ENCODE measurements at places on chromosomes 13 and 19.

GRCh38 chr13:110001670-110002275 lies 215.4 kb upstream of the IRS2 start:
- no peak for DNase-seq

- DNase-seq = no peak
Measured at GRCh38 chr13:113044391-113045114, 61.0 kb upstream of the F7 start.

GRCh38 chr19:2540646-2541454 lies 64.9 kb downstream of the GADD45B start:
- DNase-seq = no peak

GRCh38 chr19:10269333-10270179 lies 1.4 kb upstream of the ICAM1 start:
- peak; percentile 79 for DNase-seq

DNA sequence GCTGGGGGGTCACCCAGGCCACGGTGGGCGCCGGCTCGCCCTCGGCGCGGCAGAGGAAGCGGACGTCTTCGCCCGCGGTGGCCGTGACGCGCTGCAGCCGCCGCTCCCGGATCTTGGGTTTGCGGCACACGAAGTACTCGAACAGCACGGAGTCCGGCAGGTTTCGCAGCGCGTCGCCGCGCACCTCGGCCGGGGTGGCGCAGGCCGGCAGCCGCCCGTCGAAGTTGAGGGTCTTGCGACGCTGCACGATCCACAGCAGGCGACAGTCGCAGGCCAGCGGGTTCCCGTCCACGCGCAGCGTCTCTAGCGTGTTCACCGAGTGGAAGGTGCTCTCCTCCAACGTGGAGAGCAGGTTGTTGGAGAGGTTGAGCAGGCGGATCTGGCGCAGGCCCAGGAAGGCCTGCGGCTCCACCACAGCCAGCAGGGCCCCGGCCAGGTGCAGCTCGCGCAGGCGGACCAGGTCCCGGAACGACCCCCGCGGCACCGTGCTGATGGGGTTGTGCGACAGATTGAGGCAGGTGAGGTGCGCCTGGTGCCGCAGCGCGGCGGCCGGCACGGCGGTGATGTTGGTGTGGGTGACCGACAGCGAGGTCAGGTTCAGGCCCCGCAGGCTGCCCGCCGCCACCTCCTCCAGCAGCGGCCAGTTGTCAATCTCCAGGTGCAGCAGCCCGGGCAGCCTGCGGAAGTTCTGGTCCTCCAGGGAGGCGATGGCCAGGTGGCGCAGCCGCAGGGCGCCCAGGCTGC lies 8.6 kb upstream of the PEAK3 start:
- DNase-seq = peak; percentile 66

DNA sequence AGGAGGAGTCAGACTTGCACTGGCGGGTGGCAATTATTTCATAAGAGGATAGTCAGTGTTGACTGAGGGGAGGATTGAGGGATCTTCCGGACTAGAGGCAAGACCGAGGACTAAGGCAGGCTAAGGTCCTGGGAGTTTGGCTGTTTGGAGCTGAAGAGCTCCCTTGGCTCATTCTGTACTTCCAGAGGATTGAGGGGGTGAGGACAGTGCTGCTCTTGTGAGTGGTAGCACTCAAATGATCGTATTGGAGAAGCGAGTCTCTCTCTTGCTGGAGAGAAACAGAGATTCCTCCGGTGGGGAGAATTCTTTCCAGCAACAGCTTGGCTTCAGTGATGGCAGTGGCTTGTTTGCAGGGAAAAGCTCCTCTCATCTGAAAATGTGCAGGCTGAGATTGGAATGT lies 47.1 kb downstream of the ING1 start:
- DNase-seq = no peak

DNA sequence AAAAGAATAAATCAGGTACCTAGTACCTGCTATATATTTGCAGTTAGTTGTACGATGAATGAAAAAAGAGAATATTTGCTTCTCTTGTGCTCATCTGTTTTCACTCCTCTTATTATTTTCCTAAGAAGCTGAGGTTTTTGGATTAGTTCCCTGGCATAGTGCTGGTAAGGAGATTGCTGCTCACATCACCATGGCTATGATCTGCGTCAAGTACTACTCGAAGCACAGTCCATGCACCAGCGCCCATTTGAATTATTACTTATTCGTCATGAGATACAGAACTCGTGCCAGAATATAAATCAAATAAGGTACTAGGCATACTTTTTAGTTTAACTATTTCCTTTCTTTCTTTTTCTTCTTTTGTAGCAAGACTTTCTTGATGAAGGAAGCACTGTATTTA lies 7.1 kb downstream of the SERTM1 start:
- DNase-seq = no peak

- DNase-seq = no peak
Measured at GRCh38 chr13:21138561-21138960, 37.8 kb downstream of the SKA3 start.

- DNase-seq = no peak
Measured at GRCh38 chr13:74920361-74920760, 561.6 kb downstream of the TBC1D4 start.

DNA sequence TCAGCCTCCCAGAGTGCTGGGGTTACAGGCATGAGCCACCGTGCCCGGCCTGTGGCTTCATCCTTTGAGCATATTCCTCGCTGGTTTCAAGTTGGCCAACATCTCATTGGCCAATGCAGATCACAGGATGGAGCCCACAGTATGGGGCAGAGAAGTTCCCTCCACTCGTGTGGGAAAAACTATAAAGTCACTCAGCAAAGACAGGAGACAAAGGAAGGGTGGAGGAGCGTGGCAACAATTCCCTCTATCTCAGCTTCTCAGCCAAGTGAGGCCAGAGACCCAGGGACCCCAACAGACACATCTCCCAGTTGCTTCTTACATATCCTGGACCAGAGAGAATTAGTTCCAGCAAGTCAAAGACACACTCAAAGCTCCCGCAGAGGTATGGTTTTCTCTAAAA lies 184.6 kb upstream of the SOX1 start:
- DNase-seq = no peak

GRCh38 chr13:30346153-30346788 lies 38.9 kb upstream of the KATNAL1 start:
- DNase-seq = peak; percentile 23

GRCh38 chr13:22111152-22111783 lies 440.4 kb downstream of the FGF9 start:
- DNase-seq = no peak

DNA sequence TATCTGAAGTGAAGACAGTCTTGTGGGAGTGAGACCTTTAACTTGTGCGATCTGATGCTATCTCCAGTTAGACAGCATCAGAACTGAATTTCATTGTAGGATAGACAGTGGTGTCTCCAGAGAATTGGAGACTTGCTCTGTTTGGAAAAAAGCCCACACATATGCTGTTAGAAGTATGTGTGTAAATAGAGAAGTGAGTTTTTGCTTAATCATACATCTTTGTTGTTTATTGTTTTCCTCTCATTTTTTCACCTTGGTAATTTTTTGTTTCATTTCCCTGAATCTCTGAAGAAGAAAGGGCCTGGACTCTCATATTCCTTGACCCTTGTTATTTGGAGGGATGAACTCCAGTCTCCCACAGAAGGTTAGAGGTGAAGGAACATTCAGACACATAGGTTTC lies 21.8 kb downstream of the FPR3 start:
- no peak for DNase-seq

DNA sequence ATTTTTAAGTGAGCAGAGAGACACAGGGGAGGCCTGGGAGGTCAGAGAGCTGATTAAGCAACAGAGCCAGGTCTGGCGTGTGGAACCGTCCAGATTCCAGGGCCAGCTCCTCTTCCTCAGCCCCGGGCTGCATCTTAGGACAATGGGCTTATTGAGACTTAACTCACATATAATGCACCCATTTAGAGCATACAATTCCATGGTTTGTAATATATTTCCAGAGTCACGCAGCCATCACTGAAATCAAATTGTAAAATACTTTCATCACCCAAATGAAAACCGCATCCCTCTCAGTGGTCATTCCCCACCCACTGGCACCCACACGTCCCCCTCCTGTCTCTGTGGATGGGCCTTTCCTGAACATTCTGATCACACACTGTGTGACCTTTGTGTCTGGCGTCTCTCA lies 2.1 kb upstream of the HMG20B start:
- DNase-seq = no peak

GRCh38 chr13:51221674-51222036 lies 543 bp upstream of the FAM124A start:
- DNase-seq = no peak

GRCh38 chr19:23070353-23071146 lies 46.3 kb upstream of the ZNF730 start:
- DNase-seq = peak; percentile 45

- peak; percentile 70 for DNase-seq
Measured at GRCh38 chr19:3276341-3276799, 51.9 kb downstream of the CELF5 start.

- DNase-seq = no peak
Measured at GRCh38 chr19:45418802-45419201, 4.9 kb downstream of the ERCC1 start.

DNA sequence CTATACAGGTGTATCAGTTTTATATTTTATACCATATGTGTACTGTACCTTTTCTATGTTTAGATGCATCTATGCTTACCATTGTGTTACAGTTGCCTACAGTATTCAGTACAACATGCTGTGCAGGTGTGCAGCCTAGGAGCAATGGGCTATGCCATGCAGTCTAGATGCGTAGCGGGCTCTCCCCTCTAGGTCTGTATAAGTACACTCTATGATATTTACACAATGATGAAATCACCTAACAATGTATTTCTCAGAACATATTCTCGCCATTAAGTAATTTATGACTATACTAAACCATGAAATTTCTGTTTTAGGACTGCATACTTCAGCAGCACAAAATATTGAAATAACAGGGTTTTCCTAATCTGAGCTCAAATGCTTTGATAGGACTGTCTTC lies 179.6 kb downstream of the RFC3 start:
- no peak for DNase-seq

- DNase-seq = no peak
Measured at GRCh38 chr19:5719274-5719960, 529 bp downstream of the LONP1 start.

GRCh38 chr19:2803486-2804155 lies 16.0 kb upstream of the ZNF554 start:
- DNase-seq = no peak

DNA sequence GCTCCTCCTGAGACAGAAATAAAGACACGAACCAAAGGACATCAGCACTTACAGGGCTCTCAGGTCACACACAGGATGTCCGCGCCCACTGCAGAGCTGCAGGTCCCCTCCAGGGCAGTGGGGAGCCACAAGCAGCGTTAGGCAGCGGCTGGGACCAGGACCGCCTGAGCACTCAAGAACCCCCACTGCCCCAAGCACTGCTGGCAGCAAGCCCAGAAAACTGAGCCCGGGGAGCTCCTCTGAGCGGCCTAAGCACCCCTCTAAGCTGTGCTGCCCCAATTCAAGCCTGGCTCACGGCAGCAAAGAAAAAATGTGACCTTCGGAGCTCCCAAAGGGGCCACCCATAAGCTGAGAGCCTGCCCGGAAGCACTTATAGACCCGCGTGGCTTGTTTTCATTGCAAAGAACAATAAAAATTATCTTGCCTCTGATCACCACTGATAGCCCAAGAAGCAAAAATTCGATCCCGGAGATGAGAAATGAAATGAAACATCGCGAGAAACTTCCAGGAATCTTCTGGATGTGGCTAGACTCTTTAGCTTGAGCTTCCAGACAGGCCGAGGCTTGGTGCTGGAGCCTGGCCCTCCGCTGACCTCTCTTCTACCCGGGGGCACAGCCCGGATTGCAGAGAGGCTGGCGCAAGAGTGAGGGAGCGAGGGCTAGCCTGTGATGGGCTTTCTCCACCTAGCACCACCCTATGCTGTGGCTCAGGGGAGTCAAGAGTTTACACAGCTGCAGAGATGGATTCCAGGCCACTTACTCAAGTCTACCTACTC lies 6.3 kb downstream of the DPP9 start:
- DNase-seq = no peak

GRCh38 chr13:54383604-54384003 lies 1355.0 kb downstream of the OLFM4 start:
- no peak for DNase-seq

DNA sequence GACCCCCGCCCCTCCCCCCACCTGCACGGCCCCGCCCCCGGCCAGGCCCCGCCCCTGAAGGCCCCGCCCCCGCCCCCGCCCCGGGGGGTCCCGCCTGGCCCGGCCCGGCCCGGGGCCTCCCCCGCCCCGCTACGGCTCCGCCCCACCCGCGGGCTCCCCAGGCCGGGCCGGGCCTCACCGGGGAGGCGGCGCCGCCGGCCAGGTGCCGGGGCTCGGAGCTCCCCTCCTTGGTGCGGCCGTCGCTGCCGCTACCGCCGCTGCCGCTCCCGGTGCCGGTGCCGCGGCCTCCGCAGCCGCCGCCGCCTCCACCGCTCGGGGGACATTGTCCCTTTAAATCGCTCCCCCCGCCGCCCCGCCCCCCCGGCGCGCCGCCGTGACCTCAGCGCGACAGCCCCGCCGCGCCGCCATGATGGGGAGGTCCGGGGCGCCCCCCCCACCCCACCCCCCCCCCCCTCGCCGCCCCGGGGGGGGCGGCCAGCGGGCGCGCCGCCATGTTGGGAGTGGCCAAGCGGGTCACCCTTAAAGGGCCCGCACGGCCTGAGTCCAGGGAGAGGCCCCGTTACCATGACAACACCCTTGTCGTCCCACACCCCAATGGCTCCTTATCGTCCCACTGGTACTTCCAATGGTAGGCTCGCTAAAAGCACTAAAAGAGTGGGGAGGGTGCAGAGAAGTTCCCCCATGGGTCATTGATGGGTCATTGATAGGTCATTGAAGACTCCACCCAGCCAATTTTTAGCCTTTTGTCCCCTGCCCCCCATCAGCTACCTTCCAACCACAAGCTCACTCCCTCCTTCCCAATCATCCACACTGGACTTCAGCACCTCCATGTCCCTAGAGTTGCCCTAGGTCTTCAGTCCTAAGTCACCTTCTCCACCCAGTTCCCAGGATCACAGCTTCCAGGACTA lies at the start of gene WIZ:
WIZ (minus strand) TSS at position 337 of the 908 bp plus-strand sequence. CDS start 1,649 bp downstream, outside the sequence.
- peak; percentile 98 for DNase-seq

DNA sequence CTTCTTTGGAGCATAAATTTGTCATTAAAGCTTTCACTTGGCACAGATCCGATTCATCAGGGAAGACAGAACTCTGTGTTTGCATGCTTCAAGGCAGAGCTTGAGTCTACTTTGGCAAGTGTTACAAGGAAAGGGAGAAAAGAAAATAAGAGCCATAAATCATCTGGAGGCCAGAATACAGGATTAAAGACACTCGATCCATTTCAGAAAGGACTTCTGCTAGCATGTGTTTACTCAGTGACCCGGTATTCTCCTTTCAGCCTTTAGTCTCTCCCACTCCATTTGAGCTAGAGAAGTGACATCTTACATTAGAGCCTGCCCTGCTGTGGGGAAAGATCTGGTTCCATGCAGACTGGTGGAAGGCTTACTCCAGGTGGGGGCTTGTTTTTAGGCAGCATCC lies 306.4 kb downstream of the KLF5 start:
- DNase-seq = no peak

- DNase-seq = no peak
Measured at GRCh38 chr19:50313812-50314536, 15.2 kb downstream of the KCNC3 start.

DNA sequence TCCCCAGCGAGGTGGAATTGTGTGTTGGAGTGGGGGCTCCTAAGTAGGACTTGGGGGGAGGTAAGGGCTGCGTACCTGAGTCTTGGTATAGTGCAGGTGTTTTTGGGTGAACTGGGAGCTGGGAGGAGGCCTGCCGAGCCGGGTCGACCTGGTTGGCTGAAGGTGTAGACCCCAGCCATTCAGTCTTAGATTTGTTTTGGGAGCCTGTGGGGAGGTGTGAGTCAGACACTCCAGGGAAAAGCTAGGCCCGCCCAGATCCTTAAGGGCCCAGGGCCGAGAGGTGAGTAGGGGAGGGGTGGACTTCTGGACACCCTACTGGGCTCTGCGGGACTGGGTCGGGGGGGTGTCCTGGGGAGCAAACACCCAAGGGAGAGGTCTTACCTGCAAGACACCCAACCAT lies 935 bp downstream of the CRB3 start:
- no peak for DNase-seq
